Urinary bladder (tissue), 4 donors: ENCODE measurements at places on chromosomes 3 and 15. TPM values are rescaled to one million over a fixed set of nuclear protein-coding genes. Genes with fewer than 3 reads are reported as not detected.

- no peak for DNase-seq
Measured at GRCh38 chr3:25820366-25820765, 30.5 kb downstream of the OXSM start.

DNA sequence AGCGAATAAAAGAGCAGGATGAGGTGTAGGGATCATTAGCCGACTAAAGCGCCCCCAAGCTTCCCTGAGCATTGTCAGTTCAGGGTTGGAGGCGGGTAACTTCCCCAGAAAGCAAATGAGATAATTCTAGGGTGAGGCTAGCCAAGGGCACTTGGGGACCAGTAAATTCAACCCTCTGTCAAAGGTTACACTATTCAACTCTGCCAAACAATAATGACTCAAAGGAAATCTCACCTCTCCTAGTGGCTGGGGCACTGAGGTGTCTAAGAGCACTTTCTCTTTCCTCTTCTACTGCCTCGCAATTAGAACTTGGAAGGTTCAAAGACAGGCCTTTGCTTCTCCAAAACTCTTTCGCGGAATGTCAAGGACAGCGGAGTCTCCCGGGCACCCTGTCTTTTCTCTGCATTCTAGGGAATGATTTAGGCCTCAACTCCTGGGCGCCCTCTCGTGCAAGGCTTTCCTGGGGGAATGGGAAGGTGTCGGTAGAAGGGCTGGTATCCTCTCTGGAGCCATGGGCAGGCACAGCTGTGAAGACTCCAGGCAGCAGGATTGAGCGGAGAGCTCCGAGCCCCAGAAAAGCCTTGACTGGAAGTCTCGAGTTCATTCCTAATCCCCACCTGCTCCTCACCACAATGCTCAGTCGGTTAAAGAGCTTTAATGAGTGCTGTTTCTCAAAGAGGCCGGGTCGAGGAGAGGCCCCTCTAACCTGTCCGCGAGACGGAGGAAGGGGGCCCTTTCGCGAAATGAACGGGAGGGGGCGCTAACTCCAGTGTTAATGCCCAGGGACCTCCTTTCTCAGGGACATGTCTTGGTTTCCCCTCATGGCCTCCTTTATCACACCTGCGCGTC is 21.9 kb downstream of the ZIC4 start:
- no peak for DNase-seq

GRCh38 chr3:126465928-126466544 is 9.7 kb downstream of the ZXDC start:
- no peak for DNase-seq

- no peak for DNase-seq
Measured at GRCh38 chr3:125125821-125126245, 70.0 kb upstream of the HEG1 start.

- DNase-seq: no peak
Measured at GRCh38 chr3:39080026-39080425, 27.4 kb downstream of the GORASP1 start.

GRCh38 chr15:40274350-40275274 is 8.3 kb downstream of the ANKRD63 start:
- peak; percentile 36 for DNase-seq

GRCh38 chr3:196311-197148 is at the start of gene CHL1:
CHL1 (plus strand) TSS chr3:196763; CDS start chr3:319777, 123,014 bp downstream.
- DNase-seq: no peak

DNA sequence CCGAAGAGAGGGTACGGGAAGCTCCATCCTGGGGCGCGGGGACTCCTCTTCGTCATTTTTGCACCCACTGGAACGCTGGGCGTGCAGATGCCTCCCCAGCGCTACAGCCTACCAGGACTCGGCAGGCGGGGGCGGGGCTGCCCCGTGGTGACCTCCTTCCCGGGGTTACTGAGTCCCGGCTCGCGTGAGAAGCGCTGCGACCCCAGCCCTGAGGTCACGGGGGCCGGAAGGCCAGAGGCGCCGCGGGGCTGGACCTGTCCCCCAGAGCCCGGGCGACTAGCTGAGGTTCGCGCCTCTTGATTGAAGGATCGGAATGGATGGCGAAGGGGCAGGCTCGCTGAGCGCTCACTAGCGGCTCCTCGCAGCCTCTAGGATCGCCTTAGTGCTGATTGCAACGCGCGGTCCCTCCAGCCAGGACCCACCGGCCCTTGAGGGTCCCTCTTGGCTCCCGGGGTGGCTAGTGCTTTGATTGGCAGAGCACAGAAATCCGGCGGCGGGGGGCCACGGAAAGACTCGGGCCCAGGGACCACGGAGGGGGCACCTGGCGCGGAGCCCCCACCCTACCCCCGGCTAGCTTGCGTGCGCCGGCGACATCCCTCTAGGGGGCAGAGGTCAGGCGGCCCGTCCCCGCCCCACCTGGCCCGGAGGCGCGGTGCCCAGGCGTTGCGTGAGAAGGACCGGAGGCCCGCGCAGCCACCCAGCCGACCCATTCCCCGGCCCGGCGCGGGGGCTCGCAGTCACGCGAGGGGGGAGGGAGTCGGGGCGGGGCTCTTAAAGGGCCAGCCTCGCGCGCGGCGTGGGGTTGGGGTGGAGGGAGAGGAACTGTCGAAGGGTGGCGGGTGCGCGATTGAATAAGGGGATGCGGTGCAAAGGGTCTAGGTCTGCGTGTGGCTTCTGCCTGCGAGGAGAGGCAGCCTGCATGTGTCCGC is 781 bp upstream of the CYP1A1 start:
- no peak for DNase-seq

GRCh38 chr3:67015702-67016484 is 17.8 kb downstream of the KBTBD8 start:
- DNase-seq: no peak

DNA sequence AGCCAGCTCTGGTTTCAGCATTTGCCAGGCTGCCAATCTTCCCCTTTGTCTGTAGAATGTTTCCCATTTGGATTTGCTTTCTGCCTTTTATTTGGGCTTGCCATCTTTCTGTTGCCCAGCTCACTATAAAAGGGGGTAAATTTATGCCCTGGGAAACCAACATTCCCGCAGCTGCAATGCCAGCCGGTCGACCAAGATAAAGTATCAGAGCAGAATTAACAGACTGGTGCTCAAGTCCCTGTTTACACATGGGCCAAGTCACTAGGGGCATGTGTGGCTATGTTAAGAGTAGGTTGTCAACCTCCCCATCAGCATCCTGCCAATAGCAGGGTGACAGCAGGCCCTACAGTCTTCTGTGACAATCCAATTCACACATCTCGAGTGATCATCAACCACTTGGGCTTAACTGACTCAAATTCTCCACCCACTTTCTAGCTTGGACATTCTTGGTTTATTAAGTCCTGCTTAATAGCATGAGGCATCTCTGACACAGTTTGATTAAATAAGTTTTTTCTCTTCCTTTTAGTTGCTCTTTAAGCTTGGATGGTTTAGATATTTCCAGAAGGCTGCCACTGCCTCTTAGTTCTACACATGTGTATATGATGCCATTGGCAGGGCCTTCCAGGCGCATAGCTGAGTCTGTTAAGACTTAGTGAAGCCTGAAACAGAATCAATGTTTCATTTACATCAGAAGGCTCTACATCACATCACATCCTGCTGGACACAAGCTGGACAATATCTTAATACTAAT is 24.1 kb upstream of the VEPH1 start:
- no peak for DNase-seq

DNA sequence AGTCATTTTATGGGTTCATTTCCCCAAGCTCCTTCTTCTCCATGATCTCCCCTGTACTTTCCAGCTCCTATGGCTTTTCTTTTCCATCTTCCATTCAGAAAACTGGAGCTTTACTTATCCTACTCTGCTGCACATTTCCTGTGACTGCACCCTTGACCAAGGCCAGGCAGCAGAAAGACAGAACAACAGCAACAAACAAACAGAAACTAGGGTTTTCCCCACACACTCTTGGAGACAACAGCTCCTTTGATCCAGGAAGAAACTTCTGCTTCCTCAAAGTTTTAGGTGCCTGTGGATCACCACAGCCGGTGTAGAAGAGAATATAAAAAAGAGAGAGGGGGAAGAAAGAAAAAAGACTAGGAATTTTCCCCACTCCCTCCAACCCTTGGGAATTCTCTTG is 342.3 kb upstream of the CFAP20DC start:
- DNase-seq: no peak

DNA sequence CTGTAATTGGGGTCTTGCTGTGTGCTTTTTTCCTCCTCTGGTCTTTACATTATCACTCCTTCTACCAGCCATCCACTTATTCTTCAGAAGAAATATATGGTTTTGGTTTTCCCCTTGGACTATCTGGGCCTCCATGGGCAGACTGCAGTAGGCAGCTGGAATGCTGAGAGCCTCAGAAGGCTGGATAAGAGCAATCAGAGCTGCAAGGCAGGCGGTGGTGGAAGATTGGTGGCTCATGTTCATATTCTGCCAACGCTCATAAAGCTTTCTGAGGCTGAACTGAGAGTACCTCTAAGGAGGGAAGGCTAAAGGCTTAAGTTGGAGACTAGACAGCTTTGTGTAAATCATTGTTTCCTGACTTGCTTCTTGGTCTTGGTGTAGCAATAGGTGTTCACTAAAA is 5.7 kb upstream of the RPLP1 start:
- no peak for DNase-seq

DNA sequence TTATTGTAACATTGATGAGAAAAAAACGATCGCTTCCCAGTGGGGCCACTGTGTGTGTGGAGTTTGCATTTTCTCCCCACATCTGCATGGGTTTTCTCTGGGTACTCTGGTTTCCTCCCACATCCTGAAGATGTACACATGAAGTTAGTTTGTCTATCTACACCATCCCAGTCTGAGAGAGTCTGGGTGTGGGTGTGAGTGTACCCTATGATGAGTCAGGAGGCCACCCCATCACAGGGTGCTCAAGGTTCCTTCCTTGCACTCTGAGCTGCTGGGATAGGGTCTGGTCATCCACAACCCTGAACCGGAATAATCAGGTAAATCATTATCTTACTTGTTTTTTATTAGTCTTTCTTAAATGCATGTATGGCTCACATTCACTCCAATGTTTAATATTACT is 457.1 kb downstream of the NTRK3 start:
- DNase-seq: no peak

DNA sequence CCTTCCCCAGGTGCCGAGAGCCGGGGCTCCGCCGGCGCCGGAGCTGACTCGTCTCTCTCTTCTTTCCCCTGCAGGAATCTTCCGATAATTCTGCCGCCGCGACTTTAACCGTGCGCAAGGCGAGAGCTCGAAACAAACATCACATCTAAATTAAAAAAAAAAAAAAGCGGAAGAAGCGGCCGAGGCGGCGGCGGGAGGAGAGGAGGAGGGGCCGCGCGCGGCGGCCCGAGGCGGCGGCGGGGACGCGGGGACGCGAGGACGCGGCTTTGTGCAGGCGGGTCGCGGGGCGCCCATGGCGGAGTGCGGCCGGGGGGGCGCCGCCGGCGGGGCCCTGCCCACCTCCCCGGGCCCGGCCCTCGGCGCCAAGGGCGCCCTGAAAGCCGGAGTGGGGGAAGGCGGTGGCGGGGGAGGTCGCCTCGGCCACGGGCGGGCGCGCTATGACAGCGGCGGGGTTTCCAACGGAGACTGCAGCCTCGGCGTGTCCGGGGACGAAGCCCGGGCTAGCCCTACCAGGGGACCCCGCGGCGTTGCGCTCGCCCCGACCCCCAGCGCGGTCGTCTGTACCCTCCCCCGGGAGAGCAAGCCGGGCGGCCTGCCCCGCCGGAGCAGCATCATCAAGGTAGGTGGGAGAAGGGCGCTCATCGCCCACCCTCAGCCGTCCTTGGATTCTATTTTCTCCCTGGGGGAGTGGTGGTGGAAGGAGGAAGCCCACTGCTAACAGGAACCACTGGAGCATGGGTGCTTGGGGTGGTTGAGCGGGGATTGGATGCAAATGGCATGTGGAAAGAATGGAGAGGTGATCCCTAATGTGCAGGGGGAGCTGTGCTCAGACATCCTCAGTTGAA is at the start of gene PLCL2:
PLCL2 (plus strand) TSS at position 208 of the 845 bp plus-strand sequence; CDS start at position 293, 85 bp downstream.
- no peak for DNase-seq

GRCh38 chr15:38662805-38663204 is 98.2 kb upstream of the RASGRP1 start:
- no peak for DNase-seq

DNA sequence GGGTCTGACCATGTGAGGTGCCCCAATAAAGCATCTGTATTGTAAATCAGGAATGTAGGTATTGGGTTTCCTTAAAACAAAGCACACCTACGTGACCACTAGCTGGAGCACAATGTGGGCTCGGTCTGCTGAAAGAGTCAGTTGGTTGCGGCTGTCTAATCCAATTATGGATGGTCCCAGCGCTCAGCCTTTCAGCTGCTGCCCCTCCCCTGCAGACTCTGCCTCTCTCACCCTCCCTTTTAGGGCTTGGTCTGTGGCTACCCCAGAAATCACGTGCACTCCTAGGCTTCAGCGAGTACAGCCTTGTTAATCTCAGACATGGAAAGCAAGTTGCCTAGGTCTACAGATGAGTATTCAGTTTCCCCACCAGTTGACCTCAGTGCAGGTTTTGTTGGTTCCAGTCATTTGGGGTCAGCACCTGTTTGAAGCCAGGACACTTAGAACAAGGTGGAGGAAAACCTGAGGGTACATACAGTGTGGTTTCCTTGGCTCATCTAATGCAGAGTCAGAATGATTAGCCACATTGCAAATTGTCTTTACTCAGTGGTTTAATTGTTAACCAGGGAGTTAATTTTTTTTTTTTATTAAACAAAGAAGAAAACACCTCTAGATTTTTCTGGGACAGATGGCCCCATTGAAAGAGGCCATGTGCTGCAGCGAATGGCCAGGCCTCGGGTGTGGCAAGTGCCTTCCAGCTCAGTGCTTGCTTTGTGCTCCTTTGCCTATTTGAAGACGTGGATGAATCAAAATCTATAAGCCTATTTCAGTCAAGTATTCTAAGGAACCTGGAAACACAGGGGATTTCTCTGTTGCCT is 137.7 kb downstream of the IGF1R start:
- no peak for DNase-seq

DNA sequence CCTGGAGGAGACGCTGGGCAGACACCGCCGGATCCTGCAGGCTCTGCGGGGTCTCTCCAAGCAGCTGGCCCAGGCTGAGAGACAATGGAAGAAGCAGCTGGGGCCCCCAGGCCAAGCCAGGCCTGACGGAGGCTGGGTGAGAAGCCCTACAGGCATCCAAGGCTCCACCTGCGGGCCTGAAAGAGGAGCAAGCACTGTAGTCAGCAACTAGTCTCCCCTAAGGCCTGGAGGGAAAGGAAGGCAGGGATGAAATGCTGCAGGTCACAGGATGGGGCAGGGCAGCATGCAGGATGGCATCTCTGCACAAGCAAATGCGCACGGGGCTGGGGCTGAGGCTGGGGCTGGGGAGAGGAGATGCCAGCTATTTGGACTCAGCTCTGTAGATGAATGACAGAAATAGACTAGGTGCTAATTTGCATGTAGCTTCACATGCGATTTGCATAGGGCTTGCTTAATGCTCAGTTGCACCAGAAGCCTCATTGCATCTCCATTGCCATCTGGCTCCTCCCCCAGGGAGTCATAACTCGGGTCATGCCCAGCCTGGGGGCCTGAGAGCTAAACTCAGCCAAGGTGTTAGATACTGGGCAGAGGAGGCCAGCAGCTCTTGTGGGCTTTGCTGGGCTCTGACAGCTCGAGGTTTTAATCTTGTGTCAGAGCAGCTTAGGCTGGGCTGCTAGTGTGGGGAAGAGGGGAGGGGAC is 5.2 kb upstream of the CPLX3 start:
- no peak for DNase-seq

MOBP gene
- total RNA-seq: 0.05 TPM

DCBLD2 gene
- 79.6 TPM for total RNA-seq

FAM98B gene
- 39.4 TPM for total RNA-seq

KLHL40 gene
- 3.5 TPM for total RNA-seq

POLR2M gene
- 320 TPM for total RNA-seq

ADIPOQ gene
- total RNA-seq: 1.4 TPM
